ENCODE measurements at places on chromosomes 1 and 21. TPM values are rescaled to one million over a fixed set of nuclear protein-coding genes. Genes with fewer than 3 reads are reported as not detected.

The MORN1 gene
- total RNA-seq, result 30.5 TPM

The LAMC1 gene
- total RNA-seq, result 106 TPM

The PLA2G2E gene
- not detected for total RNA-seq

The GGPS1 gene
- 31.6 TPM for total RNA-seq

The FLAD1 gene
- total RNA-seq, result 51.2 TPM

The CYP2J2 gene
- 4.2 TPM for total RNA-seq

The KCNT2 gene
- 1.0 TPM for total RNA-seq

The F13B gene
- total RNA-seq, result not detected

The RSPO1 gene
- not detected for total RNA-seq

DNA sequence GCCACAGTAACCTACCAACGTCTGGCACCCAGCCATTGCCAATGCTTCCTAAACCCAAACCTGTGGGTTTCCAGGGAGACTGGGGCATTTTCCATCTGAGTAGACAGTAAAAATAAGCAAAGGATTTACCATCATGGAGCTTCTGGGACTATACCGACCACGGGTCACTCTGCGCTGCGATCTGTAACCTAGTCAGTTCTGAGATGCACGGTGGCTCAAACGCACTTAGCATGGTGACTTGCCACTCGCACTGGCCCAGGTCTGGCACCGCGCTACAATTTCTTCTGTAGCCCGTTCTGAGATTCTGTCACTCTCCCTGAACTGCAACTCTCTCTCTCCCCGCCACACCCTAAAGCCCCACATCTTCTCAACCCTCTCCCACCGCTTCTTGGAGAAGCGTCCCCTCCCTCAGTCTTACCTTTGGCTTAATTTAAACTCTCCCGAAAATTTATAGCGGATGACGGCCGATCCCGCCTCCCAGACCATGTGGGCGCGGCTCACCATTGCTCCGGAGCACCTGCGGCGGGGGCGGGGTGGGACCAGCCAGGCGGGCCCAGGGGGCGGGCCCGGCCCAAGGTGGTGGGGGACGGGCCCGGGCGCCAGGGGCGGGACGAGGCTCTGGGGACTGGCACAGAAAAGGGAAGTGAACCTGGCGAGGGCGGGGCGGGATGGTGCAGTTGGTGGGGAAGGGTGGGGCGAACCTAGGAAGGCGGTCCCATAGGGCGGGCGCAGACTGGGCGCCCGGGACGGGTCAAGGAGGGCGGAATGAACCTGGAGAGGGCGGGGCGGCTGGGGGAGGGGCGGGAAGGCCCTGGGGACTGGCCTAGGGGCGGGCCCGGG lies 493 bp upstream of the MAP3K21 start:
- peak; percentile 93 for DNase-seq

GRCh38 chr21:18245464-18245967 lies 883 bp downstream of the CHODL start:
- DNase-seq, result peak; percentile 12

GRCh38 chr1:147620543-147620942 lies 49.8 kb downstream of the ACP6 start:
- DNase-seq, result peak; percentile 47

DNA sequence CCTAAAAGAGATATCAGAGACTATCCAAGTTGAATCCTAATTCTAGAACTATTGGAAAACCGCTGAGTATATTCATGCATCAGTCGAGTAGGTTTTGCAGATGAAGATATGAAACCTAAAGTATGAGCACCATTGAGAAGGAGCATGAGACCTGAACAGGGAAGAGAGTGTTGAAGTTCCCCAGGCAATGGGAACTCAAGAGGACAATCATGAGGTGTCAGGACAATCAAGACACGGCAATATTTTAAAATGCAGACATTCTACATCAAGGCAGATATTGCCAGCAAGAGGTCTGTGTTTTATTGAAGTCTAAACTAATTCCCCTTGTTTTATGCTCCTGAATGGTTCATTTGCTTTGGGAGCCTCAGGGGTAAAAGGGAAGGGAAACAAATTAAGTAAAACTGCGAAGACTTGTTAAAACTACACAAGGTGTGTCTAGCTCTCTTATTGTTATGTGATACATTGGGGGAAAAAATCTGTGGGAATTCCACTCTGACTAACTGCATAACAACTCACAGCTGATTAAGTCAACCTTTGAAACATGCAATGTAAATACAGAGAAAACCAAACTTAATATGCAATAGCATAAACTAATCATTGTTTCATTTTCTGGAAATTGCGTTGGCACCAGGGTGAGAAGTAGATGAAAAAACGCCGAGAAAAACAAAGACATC lies 347.9 kb upstream of the ADGRL2 start:
- peak; percentile 30 for DNase-seq

GRCh38 chr1:240399381-240399780 lies 212.6 kb downstream of the GREM2 start:
- DNase-seq, result peak; percentile 86

DNA sequence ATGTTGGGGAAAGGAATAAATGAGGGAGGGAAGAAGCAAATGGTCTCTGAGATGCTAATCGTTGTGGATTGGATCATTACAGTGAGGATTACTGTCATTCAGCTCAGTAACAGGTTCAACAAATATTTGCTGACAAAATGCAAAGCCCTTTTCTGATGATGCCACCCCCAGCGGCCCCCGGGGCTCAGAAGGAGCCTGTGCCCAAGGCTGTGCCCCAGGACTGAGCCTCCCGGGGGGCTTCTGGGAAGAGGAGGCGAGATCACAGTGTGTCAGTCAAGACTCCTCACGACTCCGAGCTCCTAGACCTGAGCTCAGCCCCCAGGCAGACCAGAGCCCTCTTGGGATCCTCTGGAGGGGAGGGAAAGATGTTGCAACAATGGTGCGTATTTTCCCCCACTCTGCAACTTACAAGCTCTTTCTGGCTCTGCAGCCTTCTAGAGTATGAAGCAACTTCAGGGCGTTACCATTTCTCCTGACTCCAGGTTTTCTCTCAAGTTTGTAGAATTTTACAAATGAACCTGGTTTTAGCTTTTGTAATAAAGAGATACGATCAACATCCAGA lies 20.8 kb downstream of the EPHA8 start:
- no peak for DNase-seq

- DNase-seq, result no peak
These were observed 73.7 kb downstream of the PDE4B start for GRCh38 chr1:65866439-65866838.

- DNase-seq, result no peak
These were observed 103.4 kb downstream of the PPIAL4G start for GRCh38 chr1:148379697-148380096.

DNA sequence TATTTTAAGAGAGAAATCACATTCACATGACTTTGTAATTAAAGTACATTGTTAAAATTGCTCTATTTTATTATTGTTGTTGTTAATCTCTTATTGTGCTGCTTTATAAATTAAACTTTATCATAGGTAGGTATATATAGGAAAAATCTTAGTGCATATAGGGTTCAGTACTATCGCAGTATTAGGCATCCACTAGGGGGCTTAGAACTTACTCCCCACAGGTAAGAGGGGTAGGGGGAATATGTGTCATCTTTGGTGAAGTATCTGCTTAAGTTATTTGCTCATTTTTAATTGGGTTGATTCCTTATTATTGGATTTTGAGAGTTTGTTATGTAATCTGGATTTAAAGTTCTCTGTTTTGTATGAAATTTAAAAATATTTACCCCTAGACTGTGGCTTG lies 385.2 kb downstream of the DUSP10 start:
- no peak for DNase-seq

DNA sequence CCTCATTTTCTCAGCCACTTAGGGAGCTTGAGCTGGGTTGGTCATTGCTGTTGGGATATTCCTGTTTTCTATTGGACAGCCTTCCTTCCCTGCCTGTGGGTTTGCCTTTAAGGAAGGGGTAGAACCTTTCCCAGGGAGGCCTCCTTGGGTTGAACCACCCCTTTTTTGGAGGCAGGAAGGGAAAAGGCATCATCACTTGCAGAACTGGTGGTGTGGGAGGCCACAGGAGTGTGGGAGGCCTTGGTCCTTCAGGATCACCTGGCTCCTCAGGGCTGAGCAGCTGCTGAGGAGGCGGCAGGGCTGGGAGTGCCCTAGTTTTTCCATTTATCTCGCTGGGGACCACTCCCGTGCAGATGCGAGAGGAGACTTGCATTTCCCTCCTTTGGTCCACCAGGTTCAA lies 667 bp upstream of the CYB561D1 start:
- no peak for DNase-seq

DNA sequence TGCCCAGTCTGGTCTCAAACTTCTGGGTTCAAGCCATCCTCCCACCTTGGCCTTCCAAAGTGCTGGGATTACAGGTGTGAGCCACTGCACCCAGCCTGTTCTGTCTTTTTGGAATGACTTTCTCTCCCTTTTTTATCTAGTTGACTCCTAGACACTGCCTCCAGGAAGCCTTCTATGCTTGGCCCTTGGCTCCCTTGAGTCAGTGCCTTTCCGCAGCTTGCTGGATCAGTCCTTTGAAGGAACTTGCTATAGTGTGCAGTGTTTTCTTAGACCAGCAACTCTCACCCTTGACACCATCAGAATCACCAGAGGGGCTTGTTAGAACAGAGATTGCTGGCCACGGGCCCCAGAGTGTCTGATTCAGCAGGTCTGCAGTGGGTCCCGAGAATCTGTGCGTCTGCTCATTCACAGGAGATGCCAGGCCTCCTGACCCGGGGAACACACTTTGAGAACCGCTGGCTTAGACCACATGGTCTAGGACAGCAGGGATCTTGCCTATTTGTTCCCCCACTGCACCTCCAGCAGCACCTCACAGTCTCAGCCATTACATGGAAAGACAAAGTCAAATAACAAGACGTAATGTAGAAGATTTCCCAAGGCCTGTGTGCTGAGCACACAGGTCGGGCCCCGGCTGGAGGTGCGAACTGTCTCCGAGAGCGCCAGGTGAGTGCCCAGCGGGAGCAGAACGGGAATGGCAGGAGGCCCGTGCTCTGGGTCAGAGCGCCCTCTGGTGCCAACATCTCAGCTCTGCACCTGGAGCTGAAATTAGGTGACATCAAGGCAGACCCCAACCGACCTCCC lies 27.4 kb upstream of the CTPS1 start:
- DNase-seq, result peak; percentile 73

DNA sequence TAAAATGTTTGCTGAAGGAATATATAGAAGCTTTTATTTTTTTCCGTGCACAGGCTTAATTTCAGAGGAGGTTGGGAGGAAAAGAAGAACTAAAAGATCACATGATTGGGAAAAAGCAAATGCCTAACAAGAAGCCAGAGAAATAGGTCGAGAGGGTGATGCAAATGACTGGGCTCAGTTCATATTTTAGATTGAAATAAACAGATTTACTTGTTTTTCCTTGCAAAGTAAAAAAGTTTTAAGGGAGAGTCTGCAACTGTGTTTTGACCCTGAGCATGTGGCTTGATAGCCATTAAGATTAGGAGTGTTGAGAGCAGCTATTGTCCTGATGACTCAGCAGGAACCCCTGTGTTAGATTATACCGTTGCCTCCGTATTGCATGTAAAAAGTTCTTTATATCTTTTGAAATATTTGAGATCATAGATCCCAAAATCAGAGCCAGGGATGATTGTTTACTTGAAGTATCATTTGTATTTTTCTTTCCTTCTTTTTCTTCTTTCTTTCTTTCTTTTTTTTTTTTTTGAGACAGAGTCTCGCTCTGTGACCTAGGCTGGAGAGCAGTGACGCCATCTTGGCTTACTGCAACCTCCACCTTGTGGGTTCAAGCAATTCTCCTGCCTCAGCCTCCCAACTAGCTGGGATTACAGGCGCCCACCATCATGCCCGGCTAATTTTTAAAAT lies 20.2 kb downstream of the CLIC4 start:
- DNase-seq, result peak; percentile 50

GRCh38 chr1:103372866-103373265 lies 152.6 kb upstream of the RNPC3 start:
- DNase-seq, result no peak

- no peak for DNase-seq
These were observed 17.1 kb upstream of the C1orf87 start for GRCh38 chr1:60090655-60091054.

GRCh38 chr1:18205319-18205718 lies 97.7 kb downstream of the IGSF21 start:
- DNase-seq, result no peak

- DNase-seq, result no peak
These were observed 8.3 kb downstream of the KLHDC9 start for GRCh38 chr1:161106431-161106830.

DNA sequence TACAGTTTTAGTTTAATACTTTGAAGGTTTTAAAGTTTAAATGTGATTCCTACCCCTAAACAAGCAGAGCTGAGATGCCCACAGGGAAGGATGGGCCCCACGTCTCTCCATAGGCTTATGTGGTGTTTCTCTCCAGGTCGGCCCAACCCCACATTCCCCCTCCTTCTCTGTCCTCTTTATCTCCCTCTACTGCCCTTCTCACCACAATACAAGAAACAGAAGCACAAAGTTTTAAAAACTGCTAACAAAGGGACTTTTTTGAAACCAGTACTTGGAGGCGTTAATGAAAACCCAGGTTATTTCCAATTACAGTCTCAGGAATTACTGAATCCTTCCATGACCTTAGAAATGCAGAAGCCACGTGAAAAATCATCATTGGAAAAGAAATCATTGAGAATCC lies 324.0 kb downstream of the NTNG1 start:
- DNase-seq, result no peak

DNA sequence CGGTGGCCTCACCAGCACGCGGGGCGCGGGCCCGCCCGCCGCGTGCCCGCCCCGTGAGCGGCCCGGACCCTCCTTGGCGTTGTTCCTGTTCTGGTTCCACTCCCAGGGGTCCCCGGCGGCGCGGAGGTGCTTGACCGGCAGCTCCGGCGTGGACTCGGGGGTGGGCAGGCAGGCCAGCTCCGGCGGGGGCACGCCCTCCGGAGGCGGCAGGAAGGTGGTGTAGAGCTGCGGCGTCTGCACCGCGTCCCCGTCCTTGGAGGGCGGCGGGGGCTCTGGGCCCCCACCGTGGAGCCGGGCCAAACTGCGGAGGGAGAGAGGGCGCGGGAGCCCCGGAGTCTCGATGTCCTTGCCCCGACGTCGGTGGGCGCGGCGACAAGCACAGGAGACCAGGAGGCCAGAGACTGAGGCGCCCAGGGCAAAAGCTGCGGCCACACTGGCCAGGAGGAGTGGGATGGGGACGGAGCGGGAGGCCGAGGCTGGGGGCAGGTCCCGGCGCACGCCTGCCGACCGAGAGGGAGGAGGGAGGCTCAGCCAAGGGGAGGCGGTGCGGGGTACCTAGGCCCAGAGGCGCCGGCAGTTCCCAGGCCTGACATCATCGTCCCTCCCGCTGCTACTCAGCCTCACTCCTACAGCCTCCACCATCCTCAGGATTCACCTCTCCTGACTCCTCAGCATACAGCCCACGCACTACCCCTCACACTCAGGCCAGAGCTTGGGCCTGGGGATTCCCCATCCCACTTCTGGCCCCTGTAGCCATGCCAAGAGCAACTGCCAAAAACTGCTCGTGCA lies 13.2 kb downstream of the SEMA6C start:
- DNase-seq, result no peak

GRCh38 chr1:150409504-150410362 lies 45.8 kb downstream of the RPRD2 start:
- no peak for DNase-seq

Data from Daoy (cell line).